ENCODE measurements at places on chromosomes 4 and X.
A peak's percentile ranks its signal among the peaks of the same experiment; 100 is the strongest.

- no peak for DNase-seq
These were observed 453.0 kb downstream of the PCDH11X start for GRCh38 chrX:92232182-92232581.

DNA sequence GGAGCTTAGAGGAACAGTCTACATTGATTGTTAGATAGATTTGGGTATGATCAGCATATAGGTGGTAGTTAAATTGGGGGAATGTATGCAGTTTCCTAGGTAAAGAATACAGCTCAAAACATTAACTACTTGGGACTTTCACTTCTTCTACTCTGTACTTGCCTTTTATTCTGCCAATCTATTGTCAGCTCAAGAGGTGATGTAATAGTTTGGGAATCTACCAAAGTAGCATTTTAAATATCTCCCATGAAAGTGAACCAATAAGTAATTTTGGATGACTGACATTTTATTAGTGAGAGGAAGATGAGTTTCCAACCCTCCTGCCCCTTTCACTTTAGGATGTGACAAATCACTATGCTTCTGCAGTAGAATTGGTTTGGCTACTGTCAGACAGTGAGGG, 43.4 kb downstream of the NUDT6 start:
- DNase-seq, result no peak

- peak; percentile 50 for DNase-seq
These were observed 3.5 kb upstream of the VMA21 start for GRCh38 chrX:151393514-151393913.

DNA sequence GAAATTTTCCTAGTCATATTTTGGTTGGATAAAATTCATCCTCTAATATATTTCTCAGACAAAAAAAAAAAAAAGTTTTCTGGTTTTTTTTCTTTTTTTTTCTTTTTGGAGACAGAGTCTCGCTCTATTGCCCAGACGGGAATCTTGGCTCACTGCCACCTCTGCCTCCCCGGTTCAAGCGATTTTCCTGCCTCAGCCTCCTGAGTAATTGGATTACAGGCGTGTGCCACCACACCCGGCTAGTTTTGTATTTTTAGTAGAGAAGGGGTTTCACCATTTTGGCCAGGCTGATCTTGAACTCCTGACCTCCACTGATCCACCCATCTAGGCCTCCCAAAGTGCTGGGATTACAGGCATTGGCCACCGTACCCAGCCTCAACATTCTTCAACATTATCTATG, 432.7 kb upstream of the PABPC4L start:
- DNase-seq, result no peak
